Fibroblast of skin of back (primary cell): ENCODE measurements at places on chromosomes 2 and 18.

- peak; percentile 63 for DNase-seq
Measured at GRCh38 chr18:111306-112014, 46.9 kb upstream of the USP14 start.

DNA sequence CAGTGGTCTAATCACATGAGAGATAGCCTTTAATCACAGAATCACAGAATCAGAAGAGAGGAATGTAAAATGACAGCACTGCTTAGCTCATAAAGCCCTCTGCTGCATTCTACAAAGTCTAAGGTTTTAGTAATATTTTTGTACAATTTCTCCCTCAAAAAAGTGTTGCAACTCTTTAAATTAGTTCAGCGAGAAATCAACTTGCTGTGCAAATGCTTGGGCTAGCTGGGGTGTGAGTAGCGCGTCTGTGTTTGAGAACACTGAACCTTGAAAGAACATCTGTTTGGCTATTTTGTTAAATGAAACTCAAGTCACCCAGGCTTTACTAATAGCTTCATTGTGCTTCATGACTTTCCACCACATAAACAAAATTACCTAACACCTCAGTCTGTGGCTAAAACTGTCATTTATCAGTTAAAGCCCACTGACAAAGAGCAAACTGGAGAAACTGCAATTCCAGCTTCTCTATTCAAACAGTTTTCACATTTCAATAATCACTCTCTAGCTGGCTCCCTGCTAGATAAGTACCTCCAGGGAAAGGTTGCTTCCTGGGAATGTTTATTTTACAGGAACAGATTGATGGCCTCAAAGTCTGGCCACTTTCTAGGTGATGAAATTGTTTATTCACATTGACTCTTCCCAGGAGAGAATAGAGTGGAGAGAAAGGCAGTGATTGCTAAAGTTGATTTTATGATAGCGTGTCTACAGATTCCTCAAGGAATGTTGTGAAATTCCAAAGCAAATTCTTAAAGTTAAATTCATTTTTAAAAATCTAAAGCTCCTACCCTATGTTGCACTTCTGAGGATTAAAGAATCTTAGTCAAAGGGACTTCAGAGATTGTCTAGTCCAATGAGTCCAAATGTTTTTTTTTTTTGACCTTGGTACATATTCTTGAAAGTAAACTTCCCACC is 36.0 kb upstream of the STAT1 start:
- peak; percentile 95 for DNase-seq

GRCh38 chr2:219737270-219737691 is 109.9 kb downstream of the SLC4A3 start:
- peak; percentile 13 for DNase-seq

- DNase-seq = no peak
Measured at GRCh38 chr2:134074619-134075018, 179.3 kb upstream of the MGAT5 start.

- no peak for DNase-seq
Measured at GRCh38 chr2:238321467-238321866, 1.1 kb downstream of the TRAF3IP1 start.

GRCh38 chr2:36597532-36598377 is at the start of gene FEZ2:
TSS of gene FEZ2 (minus strand) at chr2:36598168. CDS start at chr2:36598142, 26 bp downstream.
- peak; percentile 83 for DNase-seq

DNA sequence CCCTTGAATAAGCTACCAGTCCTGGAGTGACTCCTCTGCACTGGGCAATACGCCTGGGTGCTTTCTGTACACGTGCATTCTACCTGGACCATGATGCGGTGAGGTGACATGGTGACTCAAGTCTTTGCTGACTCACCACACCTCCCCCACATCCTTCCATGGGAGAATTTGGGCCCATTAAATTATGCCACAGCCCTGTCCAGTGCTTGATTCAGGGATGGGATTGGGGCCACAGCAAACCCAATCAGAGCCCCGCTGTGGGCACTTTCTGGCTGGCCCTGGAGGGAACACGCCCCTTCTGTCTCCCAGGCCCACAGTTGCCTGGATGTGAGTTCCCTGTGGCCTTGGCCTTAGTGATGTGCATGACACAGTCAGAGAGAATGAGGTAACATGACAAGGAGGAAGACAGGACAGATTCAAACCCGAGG is 86.9 kb downstream of the LRRC30 start:
- no peak for DNase-seq

DNA sequence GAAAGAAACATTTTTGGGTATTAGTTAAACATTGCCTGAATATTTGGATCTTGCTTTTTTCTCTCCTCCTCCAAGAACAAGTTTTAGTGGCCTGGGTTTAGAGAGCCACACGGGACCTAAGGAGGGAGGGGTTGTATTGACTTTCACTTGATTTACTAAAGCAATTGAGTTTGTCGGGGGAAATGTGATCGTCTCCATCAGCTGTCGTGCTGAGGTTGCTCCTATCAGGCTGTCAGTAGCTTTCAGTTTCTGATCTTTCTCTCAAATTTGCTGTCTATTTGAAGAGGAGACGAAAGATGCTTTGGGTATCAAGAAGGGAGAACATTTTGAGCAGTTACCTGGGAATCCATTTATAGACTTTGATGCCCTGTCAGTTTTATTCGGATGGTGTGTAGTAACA is 106.0 kb downstream of the SETBP1 start:
- no peak for DNase-seq

- DNase-seq = no peak
Measured at GRCh38 chr18:50911006-50911405, 32.1 kb downstream of the ME2 start.

- DNase-seq = no peak
Measured at GRCh38 chr2:12192762-12193161, 446.3 kb downstream of the LPIN1 start.

GRCh38 chr2:144389151-144389929 is 130.6 kb downstream of the ZEB2 start:
- no peak for DNase-seq

DNA sequence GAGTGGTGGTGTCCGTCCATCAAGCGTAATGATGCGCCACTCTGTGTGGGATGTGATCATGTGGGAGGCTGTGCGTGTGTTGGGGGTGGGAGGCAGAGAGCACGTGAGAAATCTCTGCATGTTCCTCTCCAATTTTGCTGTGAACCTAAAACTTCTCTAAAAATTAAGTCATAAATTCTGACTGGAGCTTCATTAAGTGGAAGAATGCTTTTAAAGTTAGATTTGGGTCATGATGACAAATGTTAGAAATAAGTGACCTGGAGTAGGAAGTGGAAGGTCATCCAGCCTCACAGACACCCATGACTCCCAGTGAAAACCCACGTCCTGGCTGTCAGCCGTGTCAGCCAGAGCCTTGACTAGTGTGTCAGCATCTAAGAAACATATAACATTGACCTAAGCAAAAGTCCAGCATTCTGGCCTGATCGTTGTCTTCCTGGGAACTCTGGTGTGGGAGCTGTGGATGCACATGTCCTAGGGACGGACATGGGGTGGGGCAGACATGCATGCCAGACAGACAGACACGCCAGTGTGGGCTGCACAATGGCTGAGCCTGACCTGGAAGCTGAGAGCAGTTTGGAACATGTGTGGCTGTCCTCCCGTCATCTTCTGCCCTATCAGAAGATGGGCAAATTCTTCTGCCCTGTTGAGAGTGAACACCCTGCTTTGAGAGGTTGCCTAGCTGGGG is 245.6 kb downstream of the FAM210A start:
- DNase-seq = no peak

DNA sequence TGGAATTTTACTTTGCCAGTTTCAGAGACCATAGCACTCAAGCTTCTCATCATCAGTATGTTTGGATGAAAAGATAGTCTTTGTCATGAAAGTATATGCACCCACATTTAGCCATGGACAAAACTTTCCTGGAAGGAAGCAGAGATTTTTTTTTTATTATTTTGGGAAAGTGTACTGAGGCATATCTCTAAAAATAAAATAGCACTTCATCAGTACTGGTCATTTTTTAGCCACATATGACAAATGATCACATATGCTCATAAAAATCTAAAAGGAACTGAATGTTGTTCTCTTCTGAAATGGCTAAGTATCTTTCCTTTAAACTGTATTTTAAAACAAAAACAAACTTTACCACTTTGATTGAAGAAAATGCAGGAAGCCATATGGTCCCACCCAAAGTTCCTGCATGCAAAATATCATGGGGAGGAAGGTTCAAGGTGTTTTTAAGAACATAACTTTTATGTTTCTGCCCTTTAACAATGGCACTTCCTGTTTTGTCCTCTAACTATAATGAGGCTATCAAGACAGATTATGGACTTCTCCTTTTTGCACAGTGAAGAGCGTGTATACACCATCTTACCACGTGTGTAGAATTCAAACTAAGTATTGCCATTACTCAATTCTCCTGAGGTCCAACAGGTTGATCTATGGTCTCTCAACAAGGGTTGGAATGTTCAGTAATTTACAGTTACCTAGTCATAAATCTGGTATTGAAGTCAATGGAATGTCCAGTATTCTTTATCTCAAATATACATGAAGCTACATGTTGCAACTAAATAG is 77.1 kb upstream of the SLC39A10 start:
- no peak for DNase-seq

DNA sequence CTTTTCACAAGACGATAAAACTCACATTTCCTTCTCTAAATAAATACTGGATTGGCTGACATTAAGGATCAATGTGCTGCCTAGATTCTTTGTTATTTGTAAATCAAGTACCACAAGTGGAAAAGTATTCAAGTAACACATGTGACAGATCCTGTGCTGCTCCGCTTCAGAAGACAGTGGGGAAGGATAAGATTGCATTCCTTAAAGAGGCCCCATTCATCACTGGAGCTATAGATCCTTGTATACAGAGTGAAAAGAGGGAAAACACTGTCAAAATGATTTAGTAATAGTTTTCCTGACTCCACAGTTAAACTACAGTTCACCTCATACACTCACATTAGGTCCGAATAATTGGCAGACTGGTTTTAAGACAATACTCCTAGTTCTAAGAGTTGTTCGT is 108.0 kb upstream of the CSRNP3 start:
- DNase-seq = no peak

DNA sequence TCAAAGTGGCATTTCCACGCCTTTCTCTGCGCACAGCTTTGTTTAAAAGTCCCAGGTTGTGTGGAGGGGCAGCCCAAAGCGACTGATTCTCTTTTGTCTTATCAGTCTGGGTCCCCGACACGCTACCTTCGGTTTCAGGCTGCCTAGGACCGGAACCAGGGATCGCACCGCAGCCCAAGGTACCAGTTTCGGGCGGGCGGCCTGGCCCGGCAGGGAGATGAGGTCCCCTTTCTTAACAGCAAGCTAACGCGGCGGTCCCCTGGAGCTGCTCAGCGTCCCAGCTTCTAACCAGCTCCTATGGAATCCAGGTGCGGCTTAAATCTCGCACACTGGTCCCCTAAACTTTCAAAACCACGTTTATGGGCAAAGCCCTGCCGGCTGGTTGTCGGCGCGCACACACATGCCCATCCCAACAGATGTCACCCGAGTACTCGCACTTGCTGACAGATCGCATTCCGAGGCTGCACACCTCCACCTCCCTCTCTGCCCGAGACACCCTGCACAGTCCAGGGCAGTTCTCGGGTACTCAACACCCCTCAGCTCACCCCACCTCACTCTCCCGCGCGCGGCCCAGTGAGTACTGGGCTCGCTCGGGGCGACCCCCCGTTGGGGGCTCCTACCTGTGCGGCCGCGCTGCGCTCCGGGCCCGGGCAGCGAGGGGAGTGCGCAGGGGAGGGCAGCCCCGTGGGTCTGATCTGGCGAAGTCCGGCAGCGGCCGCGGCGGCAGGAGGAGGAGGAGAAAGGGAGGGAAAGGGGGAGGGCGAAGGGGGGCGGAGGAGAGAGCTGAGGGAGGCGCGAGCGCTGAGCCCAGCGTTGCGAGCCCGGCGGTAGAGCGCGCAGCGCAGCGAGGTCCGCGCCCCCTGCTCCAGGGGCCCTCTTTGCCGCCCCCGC is at the start of gene EFEMP1:
TSS of gene EFEMP1 (minus strand) at position 692 of the 891 bp plus-strand sequence. CDS start 1,342 bp downstream, outside the sequence.
- peak; percentile 72 for DNase-seq

DNA sequence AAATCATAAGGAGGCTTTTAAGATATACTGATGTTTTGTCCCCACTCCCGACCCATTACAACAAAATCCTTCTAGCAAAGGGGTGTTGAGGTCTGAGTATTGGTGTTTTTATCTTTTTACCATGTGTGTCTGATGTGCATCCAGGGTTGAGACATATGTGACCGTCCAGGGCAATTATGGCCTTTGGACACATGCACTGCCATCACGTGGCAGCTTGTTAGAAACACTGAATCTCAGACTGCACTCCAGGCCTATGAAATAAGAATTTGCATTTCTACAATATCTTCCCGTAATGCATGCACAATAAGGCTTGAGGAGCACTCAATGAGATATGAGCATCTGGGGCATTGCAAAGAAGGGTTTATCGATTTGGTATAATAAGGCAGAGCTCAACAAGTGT is 235.1 kb upstream of the ZNF804A start:
- DNase-seq = no peak

DNA sequence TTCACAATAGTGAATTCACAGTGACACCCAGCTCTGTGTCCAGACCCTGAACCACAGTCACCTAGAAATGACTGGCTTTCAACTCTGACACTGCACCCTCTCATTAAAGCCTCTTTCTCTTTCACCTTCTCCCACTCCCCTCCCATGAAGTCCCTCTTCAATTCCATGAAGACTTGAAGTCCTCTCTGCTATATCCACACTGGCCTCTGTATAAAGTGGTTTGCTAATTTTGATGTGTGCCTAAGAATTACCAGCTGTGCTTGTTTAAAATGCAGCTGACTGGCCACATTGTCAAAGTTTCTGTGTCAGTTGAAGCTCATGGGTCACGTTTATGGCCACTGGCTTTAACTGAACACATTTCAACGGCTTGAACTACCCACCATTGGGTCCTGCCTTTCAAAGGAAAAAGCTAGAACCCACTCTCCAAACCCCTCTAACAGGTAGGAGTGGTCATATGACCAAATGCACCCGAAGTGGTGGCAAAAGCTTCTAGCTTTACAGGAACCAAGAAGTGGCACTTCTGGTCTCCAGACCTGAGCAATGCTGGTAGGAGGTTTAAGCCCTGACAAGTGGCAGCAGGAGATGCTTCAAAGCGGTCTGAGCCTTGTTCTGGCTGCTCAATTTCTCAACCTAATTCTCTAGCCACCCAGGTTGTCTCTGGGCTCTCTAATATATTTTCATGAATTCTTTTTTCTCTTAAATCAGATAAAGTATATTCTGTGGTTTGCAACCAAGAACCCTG is 34.2 kb downstream of the B4GALT6 start:
- DNase-seq = no peak

GRCh38 chr2:128808462-128809258 is 490.0 kb upstream of the HS6ST1 start:
- DNase-seq = peak; percentile 47

GRCh38 chr2:18378020-18378653 is 182.3 kb downstream of the RDH14 start:
- DNase-seq = peak; percentile 54

- peak; percentile 81 for DNase-seq
Measured at GRCh38 chr2:172103471-172104272, 972 bp upstream of the DLX2 start.
